Muscle of leg (tissue), 16 donors: ENCODE measurements at places on chromosomes 6 and 20. TPM values are rescaled to one million over a fixed set of nuclear protein-coding genes. Genes with fewer than 3 reads are reported as not detected.

NR2E1 gene
- not detected for polyA plus RNA-seq

DNA sequence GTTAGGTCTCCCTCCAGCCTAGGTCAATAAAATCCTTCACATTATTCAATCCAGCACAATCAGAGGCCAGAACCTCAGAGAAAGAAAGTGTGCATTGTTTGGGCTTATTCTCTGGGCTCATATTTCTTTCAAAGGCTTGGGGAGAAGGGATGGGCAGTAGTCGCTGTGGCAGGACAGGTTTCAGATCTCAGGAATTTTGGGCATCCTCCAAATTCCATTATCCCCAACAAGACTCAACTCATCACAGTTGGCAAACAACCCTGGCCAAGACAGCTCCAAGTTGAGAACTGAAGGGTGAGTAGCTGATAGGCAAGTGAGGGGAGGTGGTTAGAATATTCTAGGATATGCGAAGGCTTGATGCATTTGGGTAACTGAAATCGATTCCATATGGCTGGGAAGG lies 27.2 kb upstream of the CHD6 start:
- DNase-seq = no peak

CPXM1 gene
- polyA plus RNA-seq = 77.3 TPM

GRCh38 chr6:56833127-56833791 lies 121.6 kb upstream of the BEND6 start:
- no peak for DNase-seq

HSPA1L gene
- 2.9 TPM for polyA plus RNA-seq

LPA gene
- not detected for polyA plus RNA-seq

GRCh38 chr20:41006126-41006935 lies 22.3 kb upstream of the TOP1 start:
- DNase-seq = no peak
